Renal cortical epithelial cell (primary cell): ENCODE measurements at places on chromosomes 2 and 18. TPM values are rescaled to one million over a fixed set of nuclear protein-coding genes. Genes with fewer than 3 reads are reported as not detected.
A peak's percentile ranks its signal among the peaks of the same experiment; 100 is the strongest.

- DNase-seq: peak; percentile 27
Measured at GRCh38 chr2:45892757-45893156, 241.3 kb downstream of the PRKCE start.

DNA sequence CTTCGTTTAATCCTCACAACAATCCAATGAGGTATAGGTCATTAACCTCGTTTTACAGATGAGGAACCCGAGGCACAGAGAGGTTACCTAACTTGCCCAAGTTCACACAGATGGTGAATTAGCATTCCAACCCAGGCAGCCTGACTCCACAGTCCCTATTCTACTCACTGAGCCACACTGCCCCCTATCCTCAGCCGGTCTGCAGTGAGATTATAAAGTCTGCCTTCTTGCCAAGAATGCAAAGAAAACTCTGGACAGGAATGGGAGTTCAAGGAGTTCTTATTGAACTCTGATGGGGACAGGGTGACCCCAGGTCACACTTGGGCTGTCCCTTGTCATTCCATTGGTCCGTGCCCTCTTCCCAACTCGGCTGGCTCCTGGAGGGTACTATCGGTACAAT, 118.1 kb upstream of the MSH6 start:
- DNase-seq: no peak

- DNase-seq: peak; percentile 43
Measured at GRCh38 chr18:45517181-45517741, 98.0 kb upstream of the SLC14A2 start.

C1GALT1C1L gene
- 1.2 and 2.5 TPM in 2 replicates for total RNA-seq

DNA sequence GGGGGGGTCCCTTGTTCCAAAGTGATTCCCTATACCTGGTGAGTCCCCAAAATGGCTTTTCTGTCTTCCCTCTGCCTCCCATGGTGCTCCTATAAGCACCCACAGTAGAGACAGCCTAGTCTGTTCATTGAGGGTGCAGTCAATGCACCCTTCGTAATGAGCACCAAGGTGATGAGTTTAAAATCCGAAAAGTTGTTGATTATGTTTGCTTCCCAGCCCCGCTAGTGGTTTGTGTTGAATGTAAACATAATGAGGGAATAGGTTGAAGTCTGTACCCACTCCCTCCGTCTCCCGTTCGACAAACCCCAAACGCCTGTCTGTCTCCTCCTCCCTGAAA, 2.3 kb downstream of the FOSL2 start:
- DNase-seq: no peak

DNA sequence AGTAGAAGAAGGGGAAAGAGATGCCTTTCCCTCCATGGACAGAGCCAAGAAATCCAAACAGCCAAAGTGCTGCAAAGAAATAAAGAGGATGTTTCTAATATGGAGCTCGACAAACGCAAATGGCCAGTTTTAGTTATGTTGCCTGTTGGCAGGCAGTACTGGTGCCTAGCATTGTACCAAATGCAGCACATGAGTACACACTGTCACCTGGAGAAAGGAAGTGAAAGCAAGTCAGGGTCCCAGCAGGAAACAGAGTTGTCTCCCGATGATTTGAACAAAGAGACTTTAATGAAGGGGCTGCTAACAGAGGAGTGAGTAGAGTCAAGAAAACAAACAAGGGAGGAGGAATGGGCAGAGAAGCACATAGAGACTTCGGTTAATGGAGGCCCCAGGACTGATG, 623.0 kb downstream of the BCL11A start:
- DNase-seq: no peak

DNA sequence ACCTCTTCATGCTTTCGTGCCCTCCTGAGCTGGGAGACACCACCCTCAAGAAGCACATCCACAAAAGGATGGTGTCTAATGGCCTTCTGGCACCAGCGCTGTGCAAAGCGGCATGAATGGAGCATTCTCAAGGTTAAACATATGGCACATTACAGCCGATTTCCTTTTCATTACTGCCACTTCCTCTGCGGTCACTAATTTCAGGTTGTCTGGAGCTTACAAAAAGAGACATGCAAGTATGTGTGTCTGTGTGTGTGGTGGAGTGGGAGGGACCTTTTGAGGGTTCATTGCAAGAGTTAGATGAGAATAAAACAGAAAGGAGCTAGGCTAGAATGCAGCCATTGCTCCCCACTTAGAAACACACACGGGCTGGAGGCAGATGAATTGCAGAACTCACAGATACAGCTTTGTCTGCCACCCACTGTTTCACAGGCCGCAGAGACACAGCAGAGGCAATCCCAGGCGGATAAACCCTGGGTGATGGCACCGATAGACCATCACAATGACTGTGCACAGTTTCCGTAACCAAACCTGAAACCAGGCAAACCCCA, 76.0 kb downstream of the TGIF1 start:
- DNase-seq: no peak

GRCh38 chr18:50790948-50791347, 28.9 kb downstream of the MRO start:
- DNase-seq: no peak

CD302 gene
- total RNA-seq: 0.69 and 3.8 TPM in 2 replicates

GRCh38 chr2:53715568-53715967, 52.0 kb upstream of the CHAC2 start:
- peak; percentile 25 for DNase-seq

- DNase-seq: no peak
Measured at GRCh38 chr2:192068966-192069365, 125.8 kb downstream of the TMEFF2 start.

DNA sequence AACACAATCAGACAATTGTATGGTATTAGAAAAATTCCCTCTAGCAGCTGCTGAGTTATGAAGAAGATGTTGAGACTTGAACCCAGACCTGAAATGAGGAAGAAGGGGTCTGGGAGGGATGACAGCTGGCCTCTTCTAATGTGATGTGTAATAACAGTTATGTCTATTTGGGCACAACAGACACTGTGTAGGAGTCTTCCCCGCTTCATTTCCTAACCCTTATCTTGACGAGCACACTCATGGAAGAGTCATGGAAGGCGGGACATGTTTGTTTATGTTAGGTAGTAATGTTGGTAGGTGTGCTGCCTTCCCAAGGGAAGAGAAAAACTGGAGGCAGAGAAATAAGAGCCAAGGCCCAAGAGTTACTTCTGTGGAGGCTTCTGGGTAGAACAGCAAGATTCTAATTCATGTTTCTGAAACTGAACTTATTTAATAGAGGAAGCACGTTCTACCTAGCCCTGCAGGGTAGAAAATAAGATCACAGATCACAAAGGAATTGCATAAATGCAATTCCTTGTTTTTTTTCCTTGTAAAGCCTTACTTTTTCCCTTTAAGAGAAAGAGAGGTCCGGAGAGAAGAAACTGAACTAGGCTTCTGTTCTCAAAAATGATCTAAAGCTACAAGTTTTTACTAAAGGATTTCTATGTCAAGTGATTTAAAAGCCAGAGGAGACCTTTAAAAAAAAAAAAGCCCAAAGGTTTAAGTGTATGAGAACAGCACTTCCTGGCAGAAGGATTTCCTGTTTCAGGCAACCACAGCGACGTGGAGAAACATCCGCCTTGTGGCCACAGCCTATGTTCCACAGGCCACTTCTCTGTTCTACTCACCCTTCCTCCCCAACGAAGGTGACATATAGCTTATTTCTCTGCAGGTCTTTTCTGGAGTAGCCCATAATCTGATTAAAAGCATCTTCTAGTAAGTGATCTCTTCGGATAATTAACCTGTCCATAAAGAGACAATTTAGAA, 68.5 kb upstream of the STK17B start:
- DNase-seq: no peak

DNA sequence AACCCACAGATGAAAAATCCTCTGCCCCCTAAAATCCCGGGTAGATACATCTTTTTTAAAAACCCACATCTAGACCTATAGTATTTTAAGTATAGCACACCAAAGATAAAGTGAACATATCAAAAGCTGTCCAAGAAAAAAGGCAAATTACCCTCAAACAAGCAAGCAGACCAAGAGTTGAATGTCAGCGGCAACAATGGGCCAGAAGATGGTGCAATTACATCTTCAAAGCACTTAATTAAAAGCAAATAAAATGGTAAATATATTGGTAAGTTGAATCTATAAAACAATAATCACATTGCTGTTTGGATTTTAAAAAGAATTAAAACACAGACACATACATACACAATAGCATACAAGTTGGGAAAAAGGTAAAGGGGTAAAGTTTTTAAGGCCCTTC, 98.5 kb downstream of the MYOM1 start:
- DNase-seq: no peak

GALNT5 gene
- total RNA-seq: 3.7 and 10.1 TPM in 2 replicates
